ENCODE measurements at places on chromosomes 1 and 21.
A peak's percentile ranks its signal among the peaks of the same experiment; 100 is the strongest.

- DNase-seq, result no peak
These were observed 35.7 kb downstream of the ETS2 start for GRCh38 chr21:38841472-38841871.

- no peak for DNase-seq
These were observed 5.5 kb upstream of the ST6GALNAC3 start for GRCh38 chr1:76068953-76069561.

GRCh38 chr1:102897557-102897956 lies 210.8 kb downstream of the COL11A1 start:
- DNase-seq, result no peak

DNA sequence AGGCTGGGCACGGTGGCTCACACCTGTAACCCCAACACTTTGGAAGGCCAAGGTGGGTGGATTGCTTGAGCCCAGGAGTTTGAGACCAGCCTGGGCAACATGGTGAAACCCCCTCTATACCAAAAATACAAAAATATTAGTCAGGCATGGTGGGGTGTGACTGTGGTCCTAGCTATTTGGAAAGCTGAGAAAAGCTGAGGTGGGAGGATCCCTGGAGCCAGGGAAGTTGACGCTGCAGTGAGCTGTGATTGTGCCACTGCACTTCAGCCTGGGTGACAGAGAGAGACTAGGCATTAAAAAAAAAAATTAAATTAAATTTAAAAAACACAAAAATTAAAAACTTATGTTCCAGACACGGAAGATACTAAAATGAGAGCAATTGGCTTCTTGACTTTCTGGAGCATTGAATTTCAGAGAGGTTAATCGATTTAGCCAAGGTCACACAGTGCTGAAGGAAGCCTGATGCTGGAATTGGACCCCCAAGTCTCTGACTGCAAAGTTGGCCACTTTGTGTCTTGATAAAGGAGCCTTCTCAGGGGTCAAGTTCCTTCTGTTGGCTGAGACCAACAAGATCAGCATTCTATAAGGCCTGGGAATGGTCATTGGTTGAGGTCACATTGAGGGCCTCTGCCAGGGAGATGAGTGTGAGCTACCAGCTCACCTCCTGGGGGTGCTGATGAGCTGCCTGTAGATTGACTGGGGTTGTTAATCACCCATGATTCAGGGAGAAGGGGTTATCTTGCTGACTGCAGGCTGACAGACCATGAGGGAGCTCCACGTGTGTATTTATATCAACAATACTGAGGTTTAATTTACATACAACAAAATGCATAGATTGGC lies 54.3 kb downstream of the RPS6KA1 start:
- DNase-seq, result no peak

DNA sequence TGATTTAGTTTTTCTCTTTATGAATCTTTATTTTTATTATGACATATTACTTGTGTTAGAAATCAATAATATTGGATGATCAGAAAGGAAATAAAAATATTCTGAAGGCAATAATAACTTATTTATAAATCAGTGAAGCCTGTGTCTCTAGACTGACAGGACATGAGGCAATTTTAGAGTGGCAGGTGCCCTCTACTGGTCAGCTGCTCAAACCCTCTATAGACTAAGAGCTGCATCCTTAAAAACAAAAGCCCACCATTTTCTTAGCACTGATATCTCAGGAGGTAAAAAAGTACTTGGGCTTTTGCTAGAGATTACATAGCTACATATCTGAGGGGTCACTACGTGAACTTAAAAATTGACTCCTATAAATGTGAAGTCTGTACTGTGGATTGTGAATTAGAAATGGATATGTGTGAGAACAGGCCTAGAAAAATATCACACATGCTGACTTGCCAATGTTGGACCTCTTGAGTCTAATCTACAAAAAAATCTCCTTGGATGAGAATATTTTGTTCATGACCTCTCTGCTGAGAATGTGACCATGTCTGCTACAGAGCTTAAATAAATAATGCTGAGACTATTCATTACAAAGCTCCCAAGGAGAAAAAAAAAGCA lies 597.9 kb upstream of the ADAMTS5 start:
- DNase-seq, result no peak

- DNase-seq, result no peak
These were observed 12.7 kb upstream of the ASAP3 start for GRCh38 chr1:23496490-23497181.

DNA sequence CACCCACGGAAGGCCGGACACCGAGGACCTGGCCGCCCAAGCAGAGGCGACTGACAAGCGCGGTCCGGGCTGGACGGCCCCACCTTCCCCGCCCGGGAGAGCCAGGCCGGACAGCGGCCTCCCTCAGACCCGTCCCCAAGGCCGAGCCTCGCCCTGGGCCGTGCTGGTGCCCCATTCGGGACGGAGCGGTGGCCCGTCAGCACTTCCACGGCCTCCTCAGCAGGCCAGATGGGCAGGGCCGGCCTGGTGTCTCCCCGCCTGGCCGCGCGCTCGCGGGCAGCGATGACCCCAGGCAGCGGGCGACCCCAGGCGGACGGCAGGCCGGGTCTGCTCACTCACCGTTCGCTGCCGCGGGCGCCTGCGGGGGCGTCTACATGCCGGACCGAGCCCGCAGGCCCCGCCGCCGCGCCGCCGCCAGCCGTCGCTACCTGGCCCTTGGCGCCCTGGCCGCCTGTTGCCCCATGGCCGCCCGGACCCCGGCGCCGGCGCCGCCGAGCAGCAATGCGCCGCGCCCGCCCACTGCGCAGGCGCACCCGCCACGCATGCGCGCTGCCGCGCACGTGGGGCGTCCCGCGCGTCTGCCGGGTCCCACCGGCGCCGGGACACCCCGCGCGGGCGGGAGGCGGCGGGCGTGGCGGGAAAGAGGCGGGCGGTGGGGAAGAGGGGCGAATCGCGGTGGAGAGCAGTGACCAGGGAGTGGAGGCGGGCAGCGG lies at the start of gene NADK:
TSS of gene NADK (minus strand) at position 521 of the 713 bp plus-strand sequence. CDS start 13,064 bp downstream, outside the sequence.
- peak; percentile 33 for DNase-seq

- DNase-seq, result no peak
These were observed 5.9 kb downstream of the TMEM201 start for GRCh38 chr1:9594471-9595155.

- DNase-seq, result no peak
These were observed 42.3 kb downstream of the TCEANC2 start for GRCh38 chr1:54095546-54096226.

GRCh38 chr1:90162216-90162615 lies 167.3 kb downstream of the ZNF326 start:
- no peak for DNase-seq

GRCh38 chr1:230415405-230416132 lies 10.6 kb downstream of the PGBD5 start:
- no peak for DNase-seq

- DNase-seq, result no peak
These were observed at the start of gene NFIA for GRCh38 chr1:61082311-61083012. Gene NFIA, plus strand, starts transcription at chr1:61082561.

GRCh38 chr1:155277902-155278688 lies 832 bp downstream of the HCN3 start:
- DNase-seq, result peak; percentile 48

GRCh38 chr1:53535226-53535625 lies 76.0 kb downstream of the DMRTB1 start:
- no peak for DNase-seq

DNA sequence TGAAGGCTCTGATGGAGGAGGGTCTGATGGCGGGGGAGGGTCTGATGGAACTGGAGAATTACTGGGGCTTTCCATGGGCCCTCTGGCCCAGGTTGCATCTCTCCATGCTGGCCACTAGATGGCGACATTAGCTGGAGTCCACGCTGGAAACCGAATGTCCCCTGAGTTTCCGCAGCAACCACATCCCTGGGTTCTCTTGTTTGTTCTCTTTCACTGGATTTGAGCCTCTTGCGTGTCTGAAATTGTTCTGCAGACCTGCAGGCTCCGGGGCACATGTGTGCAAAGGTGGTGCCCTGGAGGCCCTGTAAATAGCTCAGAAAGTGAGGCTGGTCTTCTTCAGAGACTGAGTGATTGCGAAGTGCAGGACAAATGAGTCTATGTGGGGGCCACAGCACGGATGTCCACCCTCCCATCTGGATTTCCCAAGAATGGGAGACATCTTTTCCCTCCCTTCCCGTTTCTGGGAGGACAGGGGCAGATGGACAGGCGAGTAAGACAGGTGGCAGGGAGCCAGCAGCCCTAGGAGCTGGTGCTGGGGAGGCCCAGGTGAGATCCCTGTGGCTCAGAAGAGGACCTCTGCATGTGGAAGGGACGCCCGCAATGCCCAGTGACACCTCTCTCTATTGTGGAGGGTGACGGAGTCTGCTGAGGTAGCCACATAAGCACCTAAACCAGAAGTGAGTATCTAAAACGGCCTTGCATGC lies 73.2 kb upstream of the ABCG1 start:
- DNase-seq, result peak; percentile 24

DNA sequence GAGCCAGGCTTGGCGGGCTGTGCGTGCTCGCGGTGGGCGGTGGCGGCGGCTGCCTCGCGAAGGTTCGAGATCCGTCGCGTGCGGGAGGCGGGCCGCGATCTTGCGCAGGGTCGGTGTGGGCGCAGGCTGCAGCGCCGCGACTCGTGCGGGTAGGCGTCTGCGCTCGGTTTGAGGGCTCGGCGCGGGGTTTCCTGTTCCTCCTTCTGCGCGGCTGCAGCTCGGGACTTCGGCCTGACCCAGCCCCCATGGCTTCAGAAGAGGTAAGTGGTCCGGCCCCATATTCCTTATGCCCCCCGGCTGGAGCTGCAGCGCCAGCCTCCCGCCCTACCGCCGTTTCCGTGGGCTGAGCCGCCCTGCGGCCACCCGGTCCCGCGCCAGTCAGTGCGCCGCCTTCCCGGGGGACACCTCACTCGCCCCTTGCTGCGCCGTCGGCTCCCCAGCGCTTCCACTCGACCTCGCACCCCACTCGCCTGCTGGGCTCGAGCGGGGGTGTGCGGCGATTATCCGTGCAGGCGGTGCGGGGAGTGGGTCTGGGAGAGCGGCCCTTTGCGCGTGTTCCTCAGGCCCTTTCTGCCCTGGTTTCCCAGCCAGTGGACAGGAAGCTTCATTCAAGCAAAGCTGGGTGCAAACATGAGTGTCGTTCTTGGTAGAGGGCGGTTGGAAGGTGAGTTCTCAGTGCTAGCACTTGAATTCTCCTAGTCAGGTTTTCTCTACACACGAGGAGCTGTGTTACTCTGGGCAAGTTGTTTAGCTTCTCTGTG lies at the start of gene CACYBP:
TSS of gene CACYBP (plus strand) at position 12 of the 761 bp plus-strand sequence. CDS start at position 246, 234 bp downstream.
- peak; percentile 8 for DNase-seq

GRCh38 chr1:31869449-31869848 lies 53.6 kb upstream of the SPOCD1 start:
- no peak for DNase-seq

DNA sequence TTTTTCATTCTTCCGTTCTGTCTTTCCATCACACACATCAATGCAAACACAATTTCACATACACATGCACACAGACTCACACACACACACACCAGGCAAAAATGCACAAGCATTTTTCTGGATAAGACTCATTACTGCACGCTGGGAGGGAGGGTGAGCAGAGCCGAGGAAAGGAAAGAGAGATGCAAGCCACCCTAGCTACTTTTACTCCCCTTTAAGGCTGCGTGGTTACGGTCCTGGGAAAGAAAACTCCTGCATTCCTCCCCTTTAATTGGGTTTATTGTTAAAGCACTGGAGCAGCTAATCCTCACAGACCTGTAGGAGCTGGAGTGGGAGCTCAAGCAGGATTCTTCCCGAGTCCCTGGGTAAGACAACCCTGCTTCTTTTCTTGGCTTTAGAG lies at the start of gene CAMK1G:
TSS of gene CAMK1G (plus strand) at position 307 of the 400 bp plus-strand sequence. CDS start 11,270 bp downstream, outside the sequence.
- DNase-seq, result no peak

DNA sequence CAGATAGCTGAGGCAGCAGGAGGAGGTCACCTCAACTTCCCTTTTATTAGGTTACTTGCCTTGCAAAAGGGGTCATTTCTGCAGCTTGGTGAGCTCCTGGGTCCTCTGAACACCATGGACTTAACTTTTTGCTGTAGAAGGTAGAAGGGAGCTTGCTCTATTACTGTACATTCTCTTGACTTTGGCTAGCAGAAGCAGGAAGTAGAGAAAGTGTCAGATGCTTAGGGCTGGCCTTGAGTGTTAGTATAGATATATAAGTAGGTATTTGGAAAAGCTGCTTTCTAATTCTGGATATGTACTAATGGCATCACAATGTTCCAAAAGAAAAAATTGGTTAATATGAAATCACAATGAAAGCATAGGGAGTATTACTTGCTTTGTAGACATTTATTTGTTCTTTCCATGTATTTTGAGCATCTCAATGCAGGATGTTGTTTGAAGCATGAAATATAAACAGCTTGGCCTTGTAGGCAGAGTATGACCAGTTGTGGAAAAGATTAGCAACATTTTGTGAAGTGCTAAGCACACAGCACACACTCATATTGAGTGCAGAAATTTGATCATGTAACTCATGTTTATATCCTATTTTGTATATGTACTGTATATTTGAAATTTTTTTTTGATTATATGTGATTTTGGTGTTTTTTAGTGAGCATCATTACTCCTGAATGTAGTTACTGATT lies 108.8 kb downstream of the DYRK1A start:
- no peak for DNase-seq

GRCh38 chr21:46600978-46601377 lies 3.9 kb downstream of the S100B start:
- no peak for DNase-seq

GRCh38 chr1:182668521-182669054 lies 15.8 kb downstream of the RGS8 start:
- DNase-seq, result no peak

DNA sequence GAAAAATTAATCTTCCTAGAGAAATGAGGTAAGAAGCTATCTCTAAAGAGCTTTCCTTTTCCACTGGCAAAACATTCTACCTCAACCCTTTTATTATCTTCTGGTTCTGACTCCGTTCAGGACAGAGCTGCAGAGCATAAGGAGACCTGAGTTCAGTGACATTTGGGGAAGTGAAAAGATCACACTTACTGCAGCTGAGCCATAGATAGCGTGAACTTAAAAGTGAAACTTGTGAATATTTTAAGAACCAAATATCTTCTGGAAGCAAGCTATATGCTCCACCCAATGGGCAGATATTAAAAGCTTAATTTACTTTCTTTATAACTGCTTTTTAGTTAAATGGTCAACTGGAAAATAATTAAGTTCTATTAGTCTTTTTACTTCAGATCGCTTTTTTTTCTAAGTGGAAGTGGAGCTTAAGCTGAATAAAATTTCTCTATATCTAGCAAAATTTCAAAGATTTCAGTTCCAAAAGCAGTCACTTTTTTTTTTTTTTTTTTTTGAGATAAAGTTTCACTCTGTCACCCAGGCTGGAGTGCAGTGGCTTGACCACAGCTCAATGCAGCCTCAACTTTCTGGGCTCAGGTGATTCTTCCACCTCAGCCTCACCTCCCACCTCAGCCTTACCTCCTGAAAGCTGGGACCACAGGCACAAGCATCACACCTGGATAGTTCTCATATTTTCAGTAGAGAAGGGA lies 11.9 kb downstream of the PTPN22 start:
- no peak for DNase-seq
